HL-60 (cell line): ENCODE measurements at places on chromosomes 6 and 20.

DNA sequence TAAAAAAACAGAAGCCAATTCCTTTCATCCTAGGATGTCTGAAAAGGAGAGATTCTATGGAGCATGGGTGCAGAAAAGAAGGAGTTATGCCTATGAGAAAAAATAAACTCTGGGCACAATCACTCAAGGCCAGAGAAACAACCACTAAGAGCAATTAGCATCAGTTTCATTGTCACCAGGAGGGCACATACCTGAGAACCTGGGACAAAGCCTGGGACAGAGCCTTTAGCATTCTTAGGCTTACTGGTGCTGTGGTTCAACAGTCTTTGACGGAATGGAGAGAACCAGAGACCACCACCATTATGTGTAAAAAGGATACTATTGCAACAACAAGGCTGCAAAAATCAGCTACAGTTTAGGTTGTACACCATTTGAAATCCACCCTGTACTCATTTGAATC, 29.4 kb upstream of the BCKDHB start:
- no peak for DNase-seq

- DNase-seq: no peak
Measured at GRCh38 chr6:25302677-25303128, 23.5 kb downstream of the CARMIL1 start.

- DNase-seq: no peak
Measured at GRCh38 chr20:5977975-5978374, 27.5 kb downstream of the MCM8 start.

DNA sequence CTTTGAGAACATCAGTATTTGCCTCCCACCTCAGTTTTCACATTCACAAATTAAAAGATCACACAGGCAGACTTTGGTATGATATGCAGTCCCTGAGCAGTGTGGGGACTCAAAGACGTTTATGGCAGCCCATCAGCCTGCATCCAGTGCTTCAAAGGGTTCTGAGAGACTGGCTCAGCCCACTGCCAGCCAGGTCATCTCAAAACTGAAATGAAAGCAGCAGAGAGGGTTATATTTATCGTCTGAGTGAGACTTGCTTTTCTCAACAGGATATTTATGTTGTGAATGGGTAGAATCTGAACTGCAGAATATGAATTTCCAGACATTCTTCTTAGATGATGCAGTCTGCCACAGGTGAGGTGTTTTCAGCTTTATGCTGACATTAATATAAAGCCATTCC, 159.8 kb downstream of the NRN1 start:
- no peak for DNase-seq

GRCh38 chr20:42754706-42755105, 435.0 kb downstream of the PTPRT start:
- no peak for DNase-seq

DNA sequence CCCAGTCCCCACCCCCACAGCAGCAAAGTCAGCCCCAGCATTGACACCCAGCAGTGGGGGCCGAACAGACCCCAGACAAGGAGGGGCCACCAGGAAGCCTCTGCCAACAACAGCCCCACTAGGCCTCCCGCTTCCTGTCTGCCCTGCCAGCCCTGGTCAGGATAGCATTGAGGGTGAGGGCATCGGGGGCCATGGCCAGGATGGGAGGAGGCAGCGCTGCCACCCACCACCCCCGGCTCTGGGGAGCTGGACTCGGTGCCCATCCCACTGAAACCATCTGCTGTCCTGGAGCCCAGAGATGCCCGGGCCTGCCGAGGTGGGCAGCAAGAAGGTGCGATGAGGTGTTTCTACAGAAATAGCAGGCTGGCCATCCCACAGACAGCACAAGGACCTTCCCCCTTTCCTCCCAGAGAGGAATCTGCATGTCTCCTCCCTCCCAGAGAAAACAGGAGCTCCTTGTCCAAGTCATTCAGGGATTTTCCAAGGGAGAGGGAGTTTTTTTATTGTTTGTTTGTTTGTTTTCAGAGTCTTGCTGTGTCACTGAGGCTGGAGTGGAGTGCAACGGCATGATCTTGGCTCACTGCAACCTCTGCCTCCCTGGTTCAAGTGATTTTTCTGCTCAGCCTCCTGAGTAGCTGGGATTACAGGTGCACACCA, 62.1 kb upstream of the BHLHE23 start:
- no peak for DNase-seq

DNA sequence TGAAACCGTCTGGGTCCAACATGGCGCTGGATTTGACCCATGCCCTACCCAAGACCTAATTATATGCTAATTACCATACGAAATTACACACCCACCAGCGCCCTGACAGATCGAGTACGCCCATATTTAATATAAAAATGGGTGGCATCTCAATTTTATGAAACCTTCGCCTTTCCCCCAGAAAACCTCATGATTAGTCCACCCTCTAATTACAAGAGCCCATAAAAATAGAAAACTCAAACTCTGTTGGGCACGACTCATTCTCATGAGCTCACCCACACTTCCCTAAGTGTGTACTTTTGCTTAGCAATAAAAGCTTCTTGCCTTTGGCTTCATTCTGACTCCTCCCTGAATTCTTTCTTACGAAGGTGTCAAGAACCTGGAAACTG, 136.4 kb downstream of the OR2B2 start:
- DNase-seq: no peak

DNA sequence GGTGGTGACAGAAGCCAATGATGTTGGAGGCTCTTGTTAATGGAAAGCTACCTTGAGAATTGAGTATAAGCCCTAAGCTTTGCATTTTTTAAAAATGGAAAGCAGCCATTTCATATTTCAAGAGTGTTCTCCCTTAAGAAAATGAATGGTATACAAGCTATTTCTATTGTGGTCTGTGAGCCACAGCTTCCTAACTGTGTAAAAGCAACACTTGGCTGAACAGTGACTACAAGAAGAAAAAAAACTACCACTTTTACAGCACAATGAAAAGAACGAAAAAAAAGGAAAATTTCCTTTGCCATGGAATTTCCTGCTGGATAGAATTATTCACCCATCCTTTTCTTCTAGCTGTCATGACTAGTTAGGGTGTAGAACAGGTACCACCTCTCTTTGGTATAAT, 397.1 kb upstream of the BTBD3 start:
- no peak for DNase-seq

DNA sequence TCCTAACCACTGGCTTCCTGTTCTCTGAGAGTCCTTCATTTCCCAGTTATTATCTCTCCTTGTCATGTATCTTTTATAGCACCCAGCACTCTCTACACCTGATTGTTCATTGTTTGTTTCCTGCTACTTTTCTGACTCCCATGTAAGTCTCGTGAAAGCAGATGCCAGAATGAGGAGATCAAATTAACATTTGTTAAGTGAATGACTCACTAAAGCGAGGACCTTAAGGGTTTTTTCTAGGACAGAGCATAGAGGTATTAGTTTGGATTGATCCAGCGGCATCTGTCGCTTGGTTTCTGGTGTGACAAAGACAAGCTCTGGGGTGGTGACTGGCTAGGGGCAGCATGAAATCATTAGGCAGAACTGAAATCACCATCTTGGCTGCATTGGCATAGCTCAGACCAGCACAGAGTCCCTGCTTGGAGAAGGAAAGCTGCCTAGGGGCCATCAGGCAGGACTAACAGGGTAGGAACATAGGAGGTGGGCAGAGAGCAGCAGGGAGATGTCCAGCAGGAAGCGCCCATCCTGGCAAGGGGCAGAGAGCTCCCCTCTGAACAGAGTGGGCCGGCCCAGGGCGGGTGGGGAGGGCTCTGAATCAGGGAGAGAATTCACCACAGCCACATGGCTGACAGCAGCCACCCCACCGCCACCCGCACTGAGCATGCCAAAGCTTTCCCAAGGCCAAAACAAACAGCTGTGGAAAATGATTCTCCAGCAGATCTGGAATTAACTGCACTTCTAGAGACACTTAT, 97.1 kb upstream of the CEP85L start:
- no peak for DNase-seq

GRCh38 chr6:63553208-63553607, 19.1 kb upstream of the LOC128125822 start:
- DNase-seq: no peak

GRCh38 chr6:29726001-29726400, 2.8 kb downstream of the HLA-F start:
- no peak for DNase-seq

DNA sequence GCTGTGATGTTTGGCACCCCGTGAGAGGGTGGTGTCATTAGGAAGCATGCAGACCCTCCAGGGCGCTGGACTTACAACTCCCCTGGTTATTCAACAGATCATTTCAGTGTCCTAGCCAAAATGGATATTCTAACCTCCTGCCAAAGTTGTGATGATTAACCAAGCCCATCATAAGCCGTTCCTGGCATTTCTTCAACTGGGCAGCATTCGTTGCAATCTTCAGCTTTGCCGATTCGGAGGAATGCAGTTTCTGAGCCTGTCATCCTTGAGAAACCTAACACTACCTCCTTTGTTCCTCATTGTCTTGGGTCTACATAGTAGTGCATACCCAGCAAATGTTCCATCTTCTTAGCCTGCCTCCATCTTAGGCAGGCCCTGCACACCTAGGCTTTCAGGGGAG, 79.2 kb upstream of the MAP3K4 start:
- DNase-seq: no peak

DNA sequence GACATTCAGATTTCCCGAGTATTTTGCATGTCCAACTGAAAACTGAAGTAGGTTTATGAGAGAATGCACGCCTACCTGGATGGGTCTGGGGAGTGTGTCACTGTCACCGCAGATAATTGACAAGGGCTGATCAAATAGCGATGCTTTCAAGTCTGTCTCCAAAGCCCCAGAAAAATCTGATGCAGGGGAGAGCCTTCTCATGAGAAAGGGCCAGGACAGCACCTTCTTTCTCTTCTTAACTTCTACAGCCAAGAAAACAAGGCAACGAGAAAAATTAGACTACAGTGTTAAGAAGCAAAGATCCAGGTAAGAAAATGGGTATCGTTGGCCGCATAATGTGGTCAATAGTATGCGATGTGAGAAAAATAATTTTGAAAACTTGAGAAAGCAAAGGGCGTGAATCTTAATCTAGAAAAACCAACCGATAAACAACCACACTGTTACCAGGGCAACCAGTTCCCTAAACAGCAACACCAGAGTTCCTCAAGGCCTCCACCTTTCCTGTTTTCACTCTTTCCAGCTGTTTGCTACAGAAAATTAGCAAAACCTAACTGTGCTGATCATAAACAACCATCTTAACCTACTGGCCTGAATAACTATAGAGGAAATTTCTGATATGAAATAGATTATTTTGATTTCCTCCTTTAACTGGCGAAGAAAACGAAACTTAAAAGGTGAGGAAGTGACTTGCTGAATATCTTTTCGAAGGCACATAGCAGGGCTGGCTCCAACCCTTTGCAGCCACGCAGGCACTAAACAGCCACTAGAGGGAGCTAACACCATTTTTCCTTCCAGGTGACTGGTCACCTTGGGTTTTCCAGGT, 2.6 kb downstream of the TAGAP start:
- DNase-seq: peak; percentile 87

DNA sequence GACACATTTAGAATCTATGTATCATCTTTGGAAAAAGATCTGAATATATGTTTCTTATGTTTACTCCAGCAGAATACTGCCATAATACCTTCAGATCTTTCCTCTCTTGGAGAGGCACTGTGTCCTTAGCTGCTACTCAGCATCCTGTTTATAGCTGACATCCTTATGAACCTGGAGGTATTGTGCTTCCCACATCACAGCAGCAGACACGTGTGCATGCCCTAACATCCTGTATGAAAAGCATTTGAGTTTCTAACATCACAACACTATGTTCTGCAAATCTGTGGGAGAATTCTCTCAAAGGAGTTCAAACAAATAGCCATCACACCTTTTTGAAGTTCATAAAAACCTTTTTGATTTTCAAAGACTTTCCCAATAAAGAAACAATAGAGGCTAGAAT, 216.0 kb downstream of the GJA1 start:
- no peak for DNase-seq

GRCh38 chr20:53623134-53623453, 29.5 kb upstream of the ZNF217 start:
- no peak for DNase-seq

- no peak for DNase-seq
Measured at GRCh38 chr6:129029778-129030177, 146.8 kb downstream of the LAMA2 start.

DNA sequence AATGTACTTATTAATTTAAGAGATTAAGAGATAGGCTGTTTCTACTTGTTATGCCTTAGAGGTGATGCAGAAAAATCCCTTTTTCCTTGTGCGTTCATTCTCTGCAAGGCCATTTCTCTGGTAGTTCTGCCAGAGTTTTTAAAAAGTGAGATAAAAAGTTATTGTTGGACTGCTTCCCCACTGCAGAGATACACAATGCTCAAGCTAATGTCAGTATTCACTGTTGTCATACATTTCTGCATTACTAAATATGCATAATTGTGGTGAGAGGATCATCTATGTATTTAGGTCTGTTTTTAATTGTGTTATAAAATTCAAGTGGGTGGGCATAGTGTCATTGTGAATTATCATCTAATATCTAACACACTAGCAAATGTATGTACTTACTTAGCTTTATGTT, 600.4 kb downstream of the HTR1B start:
- DNase-seq: no peak

- DNase-seq: peak; percentile 29
Measured at GRCh38 chr6:2028457-2029038, 216.9 kb downstream of the GMDS start.

DNA sequence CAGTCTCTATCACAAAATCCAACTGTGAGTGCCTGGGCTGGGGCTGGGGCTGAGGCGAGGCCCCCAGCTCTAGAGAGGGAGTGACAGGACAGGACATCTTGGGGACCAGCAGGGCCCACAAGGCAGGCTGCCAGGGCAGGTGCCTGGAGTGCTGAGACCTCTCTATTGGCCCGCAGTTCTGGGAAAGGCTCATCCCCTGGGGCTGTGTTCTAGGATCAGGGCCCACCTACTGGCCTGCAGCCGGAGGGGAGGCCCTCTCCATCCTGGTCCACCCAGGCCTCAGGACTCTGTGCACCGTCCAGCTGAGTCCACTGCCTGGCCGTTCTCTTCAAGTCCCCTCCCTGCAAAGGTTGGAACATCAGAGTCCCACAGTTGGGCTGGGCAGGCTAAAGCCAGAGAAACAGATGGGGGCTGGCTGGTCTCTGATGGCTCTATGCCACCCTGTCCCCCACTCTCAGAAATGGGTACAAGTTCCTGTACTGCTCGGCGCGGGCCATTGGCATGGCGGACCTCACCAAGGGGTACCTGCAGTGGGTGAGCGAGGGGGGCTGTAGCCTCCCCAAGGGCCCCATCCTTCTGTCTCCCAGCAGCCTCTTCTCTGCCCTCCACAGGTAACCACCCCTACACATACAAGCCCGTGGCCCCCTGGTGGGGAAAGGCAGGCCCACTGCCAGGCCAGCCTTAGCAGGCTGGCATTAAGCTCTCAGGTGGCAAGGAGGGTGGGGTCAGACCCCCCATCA, 9.0 kb downstream of the EMILIN3 start:
- DNase-seq: no peak

GRCh38 chr6:157613011-157613522, 210.0 kb upstream of the SNX9 start:
- peak; percentile 28 for DNase-seq

GRCh38 chr6:15076565-15076964, 169.3 kb upstream of the JARID2 start:
- DNase-seq: no peak

- DNase-seq: no peak
Measured at GRCh38 chr20:22789676-22790075, 205.3 kb upstream of the FOXA2 start.

GRCh38 chr20:38829296-38829875, 23.9 kb downstream of the PPP1R16B start:
- DNase-seq: no peak

- DNase-seq: no peak
Measured at GRCh38 chr6:79421001-79421411, 116.2 kb downstream of the LCA5 start.

GRCh38 chr6:162385980-162386379, 341.6 kb downstream of the PRKN start:
- DNase-seq: no peak
